ENCODE measurements at places on chromosomes 1 and 21.

DNA sequence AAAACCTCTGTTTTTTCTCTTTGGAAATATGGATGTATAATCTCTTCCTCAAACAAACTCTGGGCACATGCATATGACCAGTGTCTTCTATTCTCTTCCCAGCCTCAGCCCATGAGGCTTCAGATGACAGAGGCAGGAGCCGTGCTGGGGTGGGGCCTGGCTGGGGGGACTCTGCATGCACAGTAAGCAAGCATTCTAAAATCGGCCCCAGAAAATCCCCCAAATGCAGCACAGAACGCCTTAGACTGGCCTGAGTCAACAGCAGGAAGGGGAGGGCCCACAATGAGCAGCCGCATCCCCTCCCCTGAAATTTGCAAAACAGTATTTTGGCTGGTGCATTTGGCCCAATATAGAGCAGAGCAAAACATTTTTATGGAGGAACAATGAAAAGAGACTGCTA is 47.8 kb downstream of the ITPKB start:
- no peak for DNase-seq

DNA sequence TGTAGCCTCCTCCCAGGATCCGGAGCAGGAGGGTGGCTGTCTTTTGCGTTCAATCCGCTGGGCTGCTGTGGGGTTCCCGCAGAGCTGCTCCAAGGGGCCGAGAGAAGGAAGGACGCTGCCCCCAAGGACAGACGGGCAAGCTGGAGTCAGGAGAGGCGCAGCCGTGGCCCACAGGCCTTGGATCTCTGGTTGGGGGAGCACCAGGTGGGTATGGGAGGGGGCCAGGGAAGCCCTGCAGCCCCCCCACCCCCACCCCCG is 15.9 kb upstream of the SKI start:
- no peak for DNase-seq

- no peak for DNase-seq
Measured at GRCh38 chr21:16004523-16004922, 274.7 kb downstream of the USP25 start.

GRCh38 chr21:44297525-44298290 is 2.1 kb upstream of the PFKL start:
- no peak for DNase-seq

DNA sequence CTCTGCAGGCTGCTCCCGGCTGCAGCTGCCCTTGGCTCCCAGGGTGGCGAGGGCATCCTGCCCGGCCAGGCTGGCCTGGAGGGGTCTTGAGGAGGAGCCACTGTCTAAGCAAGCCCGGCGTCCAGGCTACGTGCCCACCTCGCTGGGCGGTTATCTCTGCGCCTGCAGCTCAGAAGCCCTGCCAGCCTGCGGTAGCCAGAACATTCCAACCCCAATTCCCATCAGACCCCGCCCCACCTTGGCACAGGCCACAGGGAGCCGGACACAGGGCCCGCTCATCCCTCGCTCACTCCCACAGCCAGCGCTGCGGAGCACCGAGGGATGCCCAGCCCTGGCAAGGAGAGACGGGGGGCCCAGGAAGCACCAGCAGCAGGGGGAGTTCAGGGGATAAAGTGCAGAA is 53.9 kb downstream of the MEGF6 start:
- no peak for DNase-seq

- no peak for DNase-seq
Measured at GRCh38 chr1:218674280-218674773, 329.2 kb downstream of the TGFB2 start.

DNA sequence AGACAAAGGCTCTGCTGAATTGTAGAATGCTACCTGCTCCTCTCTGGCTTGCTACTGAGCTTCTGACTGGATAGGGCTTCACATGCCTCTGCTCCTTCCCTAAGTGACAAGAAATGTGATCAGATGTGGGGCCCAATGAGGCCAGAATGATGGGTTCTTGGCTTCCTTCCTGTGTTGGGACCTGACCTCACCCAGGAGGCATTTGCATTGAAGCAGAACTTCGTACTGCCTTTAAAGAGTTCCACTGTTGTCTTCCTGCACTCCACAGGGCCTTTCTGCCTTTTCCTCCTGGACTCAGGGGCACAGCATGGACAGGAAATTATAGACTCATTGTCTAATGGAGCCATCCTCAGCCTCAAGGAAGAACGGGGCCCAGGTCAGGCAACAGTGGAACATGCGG is 14.3 kb downstream of the ZNF670 start:
- DNase-seq: no peak

GRCh38 chr1:81437649-81438048 is 363.1 kb upstream of the ADGRL2 start:
- no peak for DNase-seq

DNA sequence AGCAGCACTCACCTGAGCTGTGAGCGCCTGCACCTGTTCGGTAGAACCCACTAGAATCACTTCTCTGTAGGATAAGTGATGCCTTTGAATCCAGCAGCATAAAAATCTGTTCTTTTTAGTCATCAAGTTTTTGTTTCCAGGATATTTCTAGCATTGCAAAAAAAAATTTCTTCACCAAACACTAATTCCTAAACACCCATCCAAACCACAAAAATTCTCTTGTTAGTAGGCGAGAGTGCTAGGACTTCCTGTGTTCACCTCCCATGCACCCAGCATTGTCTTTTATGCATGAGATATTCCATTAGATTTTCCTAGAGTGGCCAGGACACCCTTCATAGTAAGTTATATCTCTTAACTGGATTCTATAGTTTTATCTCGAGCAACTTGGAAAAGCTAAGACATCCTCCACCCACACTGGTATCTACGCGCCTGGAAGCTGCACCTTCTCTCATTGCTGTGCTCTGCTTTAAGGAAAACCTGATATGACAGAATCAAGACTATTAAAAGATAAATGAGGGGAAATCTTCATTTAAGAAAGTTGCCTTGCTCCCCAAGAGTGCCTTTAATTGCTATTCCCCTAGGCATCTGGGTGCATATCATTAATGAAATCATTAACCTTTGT is 12.3 kb downstream of the SERTAD4 start:
- DNase-seq: no peak

GRCh38 chr1:9798236-9799130 is 25.3 kb downstream of the CLSTN1 start:
- DNase-seq: no peak

GRCh38 chr1:210655511-210655910 is 326.8 kb downstream of the HHAT start:
- no peak for DNase-seq

DNA sequence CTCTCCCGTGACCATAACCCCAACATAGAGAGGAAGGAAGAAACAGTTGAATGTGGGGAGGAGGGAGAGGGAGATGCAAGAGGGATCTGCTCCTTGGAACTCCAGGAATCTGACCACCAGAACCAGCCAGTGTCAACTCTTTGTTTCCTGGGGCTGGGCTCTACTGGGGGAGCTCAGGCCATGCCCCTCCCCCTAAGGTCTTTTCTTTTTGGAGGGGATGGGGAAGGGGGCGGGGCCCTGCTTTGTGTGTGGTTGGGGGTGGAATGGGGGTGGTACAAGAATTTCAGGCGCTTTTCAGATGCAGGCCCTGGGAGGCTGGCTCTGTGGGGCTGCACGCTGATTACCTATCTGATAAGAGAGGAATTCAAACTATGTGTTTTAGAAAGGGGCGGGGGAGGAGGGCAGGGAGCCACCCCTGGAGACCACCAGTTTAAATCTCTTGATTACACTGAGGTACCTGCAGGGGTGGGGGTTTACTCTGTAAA is 8.3 kb downstream of the LIN28A start:
- no peak for DNase-seq

DNA sequence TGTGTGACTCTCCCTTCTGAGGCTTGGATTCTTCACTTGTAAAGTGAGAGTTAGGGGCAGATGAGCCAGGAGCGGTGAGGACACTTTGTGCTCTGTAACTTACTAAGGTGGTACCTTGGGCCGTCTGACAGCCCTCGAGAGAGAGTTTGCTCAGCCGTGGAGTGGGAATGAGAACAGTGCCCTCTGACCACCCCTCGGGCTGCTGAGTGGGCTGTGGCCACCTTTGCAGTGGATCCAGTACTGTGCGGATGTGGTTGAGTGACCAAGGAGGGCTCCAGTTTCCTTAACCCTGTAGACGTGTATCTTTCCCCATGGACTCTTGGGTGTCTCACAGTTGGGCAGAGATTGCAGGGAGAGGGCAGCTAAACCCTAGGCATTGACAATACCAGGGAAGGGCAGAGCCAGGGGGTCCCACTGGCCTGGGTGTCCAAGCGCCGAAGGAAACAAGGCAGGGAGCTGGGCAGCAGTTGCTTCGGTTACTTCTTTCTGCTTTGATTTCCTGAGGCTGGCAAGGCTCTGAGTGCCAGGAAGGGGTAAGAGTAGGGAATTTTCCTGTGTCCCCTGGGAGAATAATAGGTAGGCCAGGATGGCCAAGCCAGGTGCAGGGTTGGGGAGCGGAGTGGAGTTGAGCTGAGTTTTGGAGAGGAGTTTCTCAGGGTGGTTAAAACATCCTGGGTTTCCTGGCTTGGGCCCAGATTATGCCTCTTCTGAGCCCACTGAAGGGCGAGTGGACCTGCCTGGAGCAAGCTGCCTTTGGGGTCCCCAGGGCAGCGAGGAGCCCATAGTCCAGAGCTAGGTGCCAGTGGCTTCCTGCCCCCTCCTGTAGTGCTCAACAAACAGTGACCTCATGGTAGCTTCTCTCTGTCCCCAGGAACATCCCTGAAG is 27.6 kb downstream of the HMGCS2 start:
- DNase-seq: no peak

- no peak for DNase-seq
Measured at GRCh38 chr1:183226361-183226760, 40.3 kb downstream of the LAMC2 start.

GRCh38 chr1:224543453-224543852 is 72.7 kb upstream of the CNIH3 start:
- no peak for DNase-seq

DNA sequence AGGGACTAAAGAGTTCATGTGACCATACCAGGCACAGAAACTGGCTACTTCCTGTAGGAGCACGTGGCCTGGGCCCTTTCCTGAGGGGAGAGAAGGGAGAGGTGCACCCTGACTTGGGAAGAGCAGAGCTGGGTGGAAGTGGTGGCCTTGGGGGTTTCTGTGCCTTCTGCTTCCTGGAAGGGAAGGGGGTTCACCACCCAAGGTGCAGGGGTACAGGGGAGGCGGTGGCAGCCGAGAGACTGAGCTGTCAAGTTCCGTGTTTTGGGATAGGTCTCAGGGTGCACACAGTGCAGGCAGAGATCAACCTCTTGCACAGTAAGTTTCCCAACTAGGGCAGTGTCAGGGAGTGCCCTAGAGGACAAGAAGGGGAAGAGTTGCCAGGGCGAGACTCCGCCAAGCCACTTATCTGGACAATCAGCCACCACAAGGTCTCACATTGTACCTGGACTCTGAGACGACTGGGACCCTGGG is 10.1 kb downstream of the HECTD3 start:
- no peak for DNase-seq

DNA sequence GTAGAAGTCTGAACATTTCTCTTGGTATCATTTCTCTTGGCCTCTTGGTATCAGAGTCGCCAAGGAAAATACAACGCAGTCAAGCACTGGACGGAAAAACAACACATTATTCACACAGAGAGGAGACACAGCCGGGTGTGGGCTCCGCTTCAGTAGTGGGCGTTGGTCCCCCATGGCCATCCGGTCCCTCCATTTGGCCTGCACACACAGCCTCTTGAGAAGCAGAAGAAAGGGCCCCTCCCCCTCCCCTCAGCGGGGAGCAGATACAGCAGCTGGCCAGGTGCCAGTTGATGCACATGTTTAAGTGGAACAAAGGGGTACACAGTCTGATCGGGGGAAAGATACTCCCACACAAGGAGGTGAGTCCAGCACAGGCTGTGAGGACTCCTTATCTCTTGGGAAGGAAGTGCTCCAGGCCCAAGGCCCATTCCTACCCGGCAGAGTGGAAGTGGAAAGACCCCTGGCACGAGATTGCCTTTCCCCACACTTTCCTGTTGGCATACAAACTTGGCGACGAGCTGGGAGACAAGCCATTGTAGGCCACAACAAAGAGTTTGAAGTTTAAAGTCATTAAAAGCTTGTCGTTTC is 311.3 kb downstream of the FAM72C start:
- no peak for DNase-seq

DNA sequence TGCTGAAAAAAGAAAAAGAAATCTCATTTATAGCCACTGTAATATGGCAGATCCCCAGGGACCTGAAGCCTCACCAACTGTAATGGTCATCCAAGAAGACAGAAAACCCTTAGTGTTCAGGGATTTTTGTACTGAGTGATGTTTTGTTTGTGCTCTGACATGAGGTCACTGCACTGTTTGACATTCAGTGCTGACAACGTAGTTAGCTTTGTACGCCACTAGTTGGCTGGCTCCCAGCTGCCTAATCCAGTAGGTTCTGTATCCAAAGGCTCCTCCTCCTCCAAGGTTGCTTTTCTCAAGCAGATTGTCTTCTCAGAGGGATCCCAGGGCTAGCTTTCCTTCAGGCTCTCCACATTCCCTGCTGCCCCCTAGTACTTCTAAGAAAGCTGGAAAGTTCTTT is 9.5 kb upstream of the YRDC start:
- no peak for DNase-seq

GRCh38 chr1:155105604-155106011 is 22.1 kb upstream of the EFNA1 start:
- no peak for DNase-seq

- no peak for DNase-seq
Measured at GRCh38 chr1:56095696-56096665, 483.4 kb downstream of the PLPP3 start.
